Inflammatory macrophage treated with lipopolysaccharide for 1 hour (primary cell): ENCODE measurements at places on chromosomes 1 and 21.
A peak's percentile ranks its signal among the peaks of the same experiment; 100 is the strongest.

GRCh38 chr1:208648146-208648545, 404.0 kb upstream of the PLXNA2 start:
- DNase-seq = no peak

- no peak for DNase-seq
Measured at GRCh38 chr1:46372431-46372830, 21.7 kb upstream of the FAAH start.

DNA sequence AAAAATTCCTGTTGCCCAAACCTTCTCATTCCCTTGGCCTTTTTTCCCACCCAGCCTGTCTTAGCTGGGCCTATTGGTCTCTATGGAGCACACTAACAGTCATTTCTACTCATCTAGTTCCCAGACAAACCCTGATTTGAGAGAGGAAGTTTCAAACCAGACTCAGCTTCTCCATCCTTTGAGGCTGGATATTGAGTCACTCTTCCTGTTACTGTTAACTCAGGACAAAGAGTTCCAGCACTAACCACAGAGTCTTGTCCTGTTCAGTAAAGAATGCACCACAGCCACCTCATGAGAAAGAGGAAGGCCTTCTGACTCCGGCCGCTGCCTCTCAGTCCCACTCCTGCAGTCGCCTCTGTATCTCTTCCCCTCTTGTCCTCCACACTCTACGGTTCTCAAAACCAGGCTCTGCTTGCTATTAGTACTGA, 137.8 kb downstream of the PTPRC start:
- DNase-seq = peak; percentile 84

DNA sequence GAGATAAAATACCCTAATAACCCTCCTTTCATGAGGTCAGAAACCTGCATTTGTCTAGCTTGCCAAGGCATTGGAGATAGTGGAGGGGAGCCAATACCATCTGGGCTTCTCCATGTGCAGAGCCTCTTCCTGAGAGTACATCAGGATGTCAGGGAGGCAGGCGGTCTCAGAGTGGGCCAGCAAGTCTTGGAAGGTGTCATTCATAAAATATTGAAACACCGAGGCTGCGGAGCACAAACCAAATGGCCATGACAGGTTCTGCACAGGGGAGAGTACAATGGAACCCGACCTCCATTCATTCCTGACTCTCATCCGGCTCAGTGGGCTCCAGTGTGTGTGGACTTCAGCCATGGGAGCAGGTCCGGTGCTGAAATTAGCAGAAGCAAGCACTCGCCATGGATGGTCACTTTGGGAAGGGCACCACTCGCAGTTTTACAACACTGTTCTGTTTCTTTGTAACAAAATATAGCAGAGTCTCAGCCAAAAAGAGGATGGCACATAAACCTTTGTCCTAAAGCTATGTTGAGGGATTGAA, 446.6 kb downstream of the SIPA1L2 start:
- DNase-seq = no peak

- DNase-seq = no peak
Measured at GRCh38 chr1:108717774-108718316, 5.1 kb downstream of the FNDC7 start.

GRCh38 chr1:201378804-201379203, 1.3 kb upstream of the TNNT2 start:
- no peak for DNase-seq

- DNase-seq = no peak
Measured at GRCh38 chr1:204104331-204105130, 31.6 kb downstream of the SOX13 start.

DNA sequence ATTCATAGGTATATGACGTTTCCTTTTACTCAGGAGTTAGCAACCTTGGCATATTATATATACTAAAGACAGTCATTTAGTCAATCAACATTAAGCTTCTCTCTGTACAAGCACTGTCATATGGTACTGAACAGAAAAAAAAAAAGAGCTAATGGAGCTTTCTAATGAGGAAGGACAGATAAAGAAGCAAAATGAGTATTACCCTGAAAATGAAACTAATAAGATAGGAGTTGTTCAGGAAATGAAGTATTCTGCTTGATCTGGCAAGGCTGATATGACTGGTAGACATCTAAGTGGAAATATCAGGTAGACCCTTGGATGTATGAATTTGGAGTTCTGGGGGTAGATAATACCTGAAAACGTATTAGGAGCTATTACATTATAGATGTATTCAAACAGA, 4.3 kb upstream of the IKBKE start:
- no peak for DNase-seq

DNA sequence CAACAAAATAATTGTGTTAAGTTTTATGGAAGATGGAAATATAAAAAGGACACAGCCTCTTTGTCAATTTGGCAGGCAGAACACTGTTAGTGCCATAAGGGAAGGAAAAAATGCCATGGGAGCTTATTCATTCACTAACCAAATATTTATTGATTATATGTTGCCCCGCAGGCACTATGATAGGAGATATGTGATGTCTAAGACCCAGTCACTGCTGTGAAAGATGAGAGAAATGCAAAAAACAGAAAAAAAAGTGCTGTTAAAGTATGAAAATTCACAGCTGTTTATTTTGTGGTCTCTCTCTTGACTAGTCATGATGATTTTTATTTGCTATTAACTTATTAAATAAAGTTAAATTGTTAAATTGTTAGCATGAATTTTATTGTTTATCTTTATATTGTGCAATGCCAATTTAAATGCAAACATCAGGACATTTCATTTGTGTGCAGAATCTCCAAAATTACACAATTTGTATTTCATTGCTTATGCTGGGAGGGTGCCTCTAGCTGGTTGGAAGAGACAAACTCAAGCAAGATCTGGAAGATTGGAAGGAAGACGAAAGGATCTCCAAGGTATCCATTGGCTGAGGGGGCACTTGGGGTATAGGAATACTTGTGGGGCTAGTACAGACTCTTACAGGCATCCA, 17.8 kb upstream of the PTGFR start:
- DNase-seq = no peak

DNA sequence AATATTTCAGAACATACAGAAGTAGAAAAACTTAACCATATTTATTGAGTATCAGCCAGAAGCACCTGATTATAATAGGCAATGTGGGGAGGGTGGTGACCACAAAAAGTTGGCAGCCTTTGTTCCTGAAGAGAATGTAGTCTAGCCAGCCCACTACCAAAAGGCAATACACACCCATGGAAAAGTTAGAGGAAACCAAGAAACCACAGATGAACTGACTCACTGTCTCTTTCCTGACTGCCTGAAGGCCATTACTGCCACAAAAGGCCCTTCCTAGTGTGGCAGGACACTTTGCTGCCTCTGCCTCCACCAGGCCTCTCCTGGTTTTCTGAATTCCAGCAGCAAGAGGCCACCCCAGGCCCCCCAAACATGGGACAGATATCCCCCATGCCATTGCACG, 14.6 kb upstream of the PROX1 start:
- DNase-seq = no peak

DNA sequence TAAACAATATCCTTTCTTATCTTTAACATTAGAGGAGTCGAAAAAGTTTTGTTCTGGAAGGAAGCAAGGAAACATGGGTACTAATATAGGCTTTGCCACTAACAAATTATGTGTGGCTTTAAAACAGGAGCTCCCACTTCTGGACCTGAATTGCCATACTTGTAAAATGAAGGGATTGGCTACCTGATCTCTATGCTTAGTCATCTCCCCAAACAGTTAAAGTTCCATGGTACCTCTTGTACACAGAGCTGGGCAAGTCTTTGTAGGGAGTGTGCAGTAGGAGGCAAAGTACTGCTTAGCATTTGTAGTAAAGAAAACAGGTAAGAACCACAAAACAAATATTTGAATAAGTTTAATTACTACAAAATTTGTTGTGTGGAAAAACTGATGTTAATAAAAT, 81.3 kb downstream of the MAST2 start:
- DNase-seq = no peak

DNA sequence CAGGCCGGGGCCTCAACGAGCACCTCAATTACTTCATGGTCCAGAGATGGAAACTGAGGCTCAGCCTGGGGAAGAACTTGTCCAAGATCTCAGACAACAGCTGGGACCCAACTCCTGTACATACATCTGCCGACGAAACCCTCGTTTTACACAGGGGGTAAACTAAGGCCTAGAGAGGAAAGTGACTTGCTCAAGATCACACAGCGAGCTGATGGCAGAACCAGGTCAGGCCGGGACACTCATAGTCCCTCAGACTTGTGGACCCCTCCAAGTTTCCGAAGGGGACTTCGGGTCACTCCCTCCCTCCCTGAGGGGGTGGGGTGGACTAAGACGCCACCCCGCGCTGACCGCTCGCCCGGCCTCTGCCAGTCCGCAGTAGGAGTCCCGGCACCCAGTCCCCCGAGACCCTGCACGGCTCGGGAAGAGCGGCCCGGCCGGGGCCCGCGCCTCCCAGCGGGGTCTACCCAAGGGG, 430 bp downstream of the WASF2 start:
- DNase-seq = peak; percentile 23

DNA sequence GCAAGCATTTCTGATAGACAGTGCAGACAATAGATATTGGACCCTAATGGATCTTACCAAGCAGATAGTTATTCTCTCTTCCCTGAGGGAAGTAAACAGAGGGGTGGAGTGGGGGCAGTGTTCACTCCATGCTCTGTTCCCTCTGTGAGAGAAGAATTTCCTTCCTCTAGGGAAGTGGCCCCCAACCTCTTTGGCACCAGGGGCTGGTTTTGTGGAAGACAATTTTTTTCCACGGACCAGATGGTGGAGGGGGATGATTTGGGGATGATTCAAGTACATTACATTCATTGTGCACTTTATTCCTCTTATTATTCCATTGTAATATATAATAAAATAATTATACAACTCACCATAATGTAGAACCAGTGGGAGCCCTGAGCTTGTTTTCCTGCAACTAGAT, 459.9 kb downstream of the ADGRL2 start:
- no peak for DNase-seq

DNA sequence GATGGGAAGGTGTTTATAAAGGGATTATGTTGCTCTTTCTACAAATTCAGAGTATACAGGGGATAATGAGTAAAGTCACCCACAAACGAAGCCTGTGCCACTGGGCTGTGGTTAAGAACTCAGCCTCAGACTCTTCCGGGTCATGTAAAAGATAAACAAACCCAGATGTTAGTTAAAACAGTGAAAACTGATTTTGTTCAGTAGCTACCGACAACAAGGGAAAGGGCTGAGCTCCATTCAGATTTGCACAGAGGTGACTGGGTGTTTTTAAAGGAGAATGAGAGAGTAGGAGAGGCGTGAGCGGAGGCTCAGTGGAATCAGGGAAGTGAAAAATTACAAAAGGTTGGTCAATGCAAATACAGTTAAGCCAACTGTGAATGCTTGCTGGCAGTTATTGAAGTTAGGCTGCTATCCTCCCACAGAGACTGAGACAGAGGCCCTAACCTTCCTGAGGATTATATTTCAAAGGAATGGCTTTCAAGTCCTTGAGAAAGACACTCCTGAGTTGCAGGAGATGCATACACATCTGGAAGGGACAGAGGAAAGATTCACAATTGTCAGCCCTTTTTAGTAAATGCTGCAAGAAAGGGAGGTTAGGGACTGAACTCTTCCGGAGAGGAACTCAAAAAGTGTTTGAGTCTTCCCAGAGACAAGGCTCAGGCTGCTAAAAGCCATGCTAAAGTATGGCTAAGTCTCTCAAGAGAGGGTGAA, 29.9 kb upstream of the SAMD13 start:
- peak; percentile 50 for DNase-seq

DNA sequence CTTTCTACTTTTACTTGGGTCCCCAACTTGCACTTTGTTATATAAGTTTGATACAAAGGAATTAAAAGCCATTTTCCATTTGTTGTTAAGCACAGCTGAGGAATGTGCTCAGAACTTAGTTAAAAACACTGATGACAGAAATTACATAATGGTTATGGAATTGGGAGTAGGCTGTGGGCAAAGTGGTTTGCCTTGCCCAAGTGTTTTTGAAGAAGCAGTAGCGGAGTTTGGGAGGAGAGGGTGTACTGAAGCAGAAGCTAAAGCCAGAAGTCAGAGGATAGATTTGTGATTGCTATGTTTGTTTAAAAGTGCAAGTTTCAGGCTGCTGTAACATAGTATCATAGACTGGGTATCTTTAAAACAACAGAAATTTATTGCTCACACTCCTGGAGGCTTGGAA, 391.8 kb downstream of the DUSP10 start:
- no peak for DNase-seq

GRCh38 chr1:60245324-60245723, 171.8 kb upstream of the C1orf87 start:
- DNase-seq = no peak

- no peak for DNase-seq
Measured at GRCh38 chr1:10424034-10424433, 6.2 kb upstream of the CENPS start.

GRCh38 chr1:64934115-64934877, 32.1 kb downstream of the JAK1 start:
- DNase-seq = peak; percentile 46

GRCh38 chr1:167808104-167808503, 86.3 kb downstream of the MPZL1 start:
- no peak for DNase-seq

DNA sequence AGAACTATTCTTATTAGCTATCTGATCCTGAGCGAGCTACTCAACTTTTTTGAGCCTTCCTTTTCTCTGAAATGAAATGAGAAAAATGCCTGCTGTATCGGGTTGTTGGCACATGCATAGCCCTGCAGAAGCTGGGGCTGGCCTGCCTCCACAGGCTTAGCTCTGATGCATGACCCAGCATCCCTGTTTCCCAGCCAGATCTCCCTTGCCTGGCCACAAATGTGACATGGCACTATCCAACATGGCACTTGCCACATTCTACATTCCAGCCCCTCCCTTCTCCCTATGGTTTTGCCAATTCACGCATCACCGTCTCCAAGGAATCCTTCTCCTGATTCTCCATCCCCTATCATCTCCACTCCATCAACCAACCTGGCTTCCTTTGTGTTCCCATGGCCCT, 13.8 kb downstream of the RNU5D-1 start:
- no peak for DNase-seq

DNA sequence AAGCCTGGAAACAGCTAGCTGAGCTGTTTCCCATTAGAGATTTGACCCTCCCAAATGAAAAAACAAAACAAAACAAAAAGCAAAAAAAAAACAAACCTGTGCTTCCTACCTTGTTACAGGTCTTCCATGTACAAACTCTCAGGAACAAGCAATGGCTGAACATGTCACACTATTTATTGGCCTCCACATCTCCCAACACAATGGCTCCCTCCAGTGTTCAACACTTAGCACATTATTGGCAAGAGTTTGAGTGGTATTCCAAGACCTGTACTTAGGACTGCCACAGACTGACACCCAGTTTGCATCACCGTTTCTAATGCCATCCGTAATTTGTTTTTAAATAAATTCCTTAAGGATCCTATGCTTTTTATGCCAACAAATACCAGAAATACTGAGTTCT, 195.0 kb upstream of the OLFM3 start:
- DNase-seq = no peak

- no peak for DNase-seq
Measured at GRCh38 chr1:99277066-99277465, 12.8 kb downstream of the PLPPR4 start.

- no peak for DNase-seq
Measured at GRCh38 chr1:222736470-222736869, 532 bp upstream of the FAM177B start.
